Lower leg skin (tissue), 4 donors: ENCODE measurements at places on chromosomes 7 and 10.

DNA sequence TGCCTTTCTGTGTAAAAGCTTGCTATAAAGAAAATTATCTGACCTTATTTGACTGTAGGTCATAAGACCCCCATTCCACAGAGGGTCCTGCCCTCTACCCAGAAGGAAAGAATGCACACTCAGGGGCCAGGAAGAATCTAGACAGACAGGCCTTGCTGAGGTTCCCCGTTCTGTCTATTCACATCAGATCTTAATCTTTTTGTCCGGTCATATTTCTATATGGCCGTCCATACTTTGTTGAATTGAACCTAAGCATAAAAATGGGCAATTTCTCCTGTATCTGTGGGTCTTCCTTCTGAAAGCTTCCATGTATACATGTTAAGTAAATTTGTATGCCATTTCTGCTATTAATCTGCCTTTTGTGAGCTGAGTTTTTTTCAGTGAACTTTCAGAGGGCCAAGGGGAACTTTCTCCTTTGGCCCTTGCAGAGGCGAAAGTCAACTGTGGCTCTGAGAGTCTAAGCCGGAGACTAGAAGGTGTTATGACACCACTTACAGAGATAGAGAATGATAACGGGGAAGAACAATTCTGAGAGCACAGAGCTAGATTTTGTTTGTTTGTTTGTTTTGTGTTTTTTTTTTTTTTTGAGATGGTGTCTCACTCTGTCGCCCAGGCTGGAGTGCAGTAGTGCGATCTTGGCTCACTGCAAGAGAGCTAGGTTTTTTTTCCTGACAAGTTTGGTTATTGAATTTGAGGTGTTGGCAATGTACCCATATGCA lies 11.6 kb upstream of the PRKAR2B start:
- no peak for DNase-seq

DNA sequence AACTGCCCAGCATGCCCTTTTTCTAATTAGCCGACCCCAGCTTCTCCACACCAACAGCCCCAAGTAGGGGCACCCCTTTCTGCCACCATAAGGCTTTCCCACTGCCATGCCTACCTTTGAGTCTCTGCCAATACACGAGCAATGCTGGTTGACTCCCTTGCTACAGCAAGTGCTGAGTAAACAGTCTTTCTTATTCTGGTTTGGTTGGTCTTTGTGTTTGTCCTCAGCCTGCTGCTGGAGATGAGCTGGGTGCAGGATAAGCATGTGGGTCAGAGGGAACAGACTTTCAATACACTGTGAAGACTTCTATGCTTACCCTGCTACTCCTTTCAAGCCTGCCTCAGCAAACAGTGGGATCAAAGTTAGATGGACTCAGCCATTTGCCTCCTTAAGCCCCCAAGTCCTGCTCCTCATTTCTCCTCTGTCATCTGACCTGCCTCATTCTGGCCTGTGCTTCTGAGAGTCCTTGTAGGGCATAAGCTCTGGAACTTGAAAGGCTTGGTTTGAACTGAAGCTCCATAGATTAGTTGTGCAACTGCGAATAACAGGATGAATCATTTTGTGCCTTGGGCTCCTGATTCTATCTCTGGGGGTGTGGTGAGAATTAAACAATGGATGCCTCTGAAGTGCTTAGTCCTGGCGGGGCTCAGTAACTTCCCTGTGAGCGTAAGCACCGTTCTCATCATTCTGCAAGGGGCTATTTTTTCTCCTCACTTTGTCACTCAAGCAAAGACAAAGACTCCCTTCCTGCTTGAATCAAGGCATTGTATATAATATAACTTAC lies 533.8 kb upstream of the DPP6 start:
- DNase-seq, result no peak

GRCh38 chr7:65225422-65226006 lies 148.1 kb upstream of the ZNF92 start:
- no peak for DNase-seq

- DNase-seq, result no peak
These were observed 4.7 kb upstream of the HBP1 start for GRCh38 chr7:107164092-107164491.

DNA sequence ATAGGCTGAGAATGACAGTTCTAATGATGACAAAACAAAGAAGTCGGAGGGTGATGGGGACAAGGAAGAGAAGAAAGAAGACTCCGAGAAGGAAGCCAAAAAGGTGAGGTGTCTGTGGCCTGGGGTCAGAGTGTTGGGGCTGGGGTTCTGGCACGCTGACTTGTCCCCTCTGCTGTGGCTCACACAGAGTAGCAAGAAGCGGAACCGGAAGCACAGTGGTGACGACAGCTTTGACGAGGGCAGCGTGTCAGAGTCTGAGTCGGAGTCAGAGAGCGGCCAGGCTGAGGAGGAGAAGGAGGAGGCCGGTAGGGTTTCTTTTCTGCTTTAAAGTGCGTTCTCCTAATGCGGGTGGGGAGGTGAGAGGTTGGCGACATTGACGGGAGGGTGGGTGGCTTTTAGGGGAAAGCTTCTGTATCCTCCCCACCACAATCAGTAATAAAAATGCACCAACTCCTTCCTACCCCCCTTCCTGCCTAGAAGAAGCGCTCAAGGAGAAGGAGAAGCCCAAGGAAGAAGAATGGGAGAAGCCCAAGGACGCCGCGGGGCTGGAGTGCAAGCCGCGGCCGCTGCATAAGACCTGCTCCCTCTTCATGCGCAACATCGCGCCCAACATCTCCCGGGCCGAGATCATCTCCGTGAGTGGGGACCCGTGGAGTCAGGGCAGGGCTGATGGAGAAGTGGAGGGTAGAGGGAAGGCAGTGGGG lies 4.6 kb downstream of the UFSP1 start:
- DNase-seq, result no peak
